Activated T-helper 1 cell treated with anti-CD3 and anti-CD28 coated beads, Interleukin-2, amount 50 U/mL, for 16 hours (primary cell): ENCODE measurements at places on chromosomes 1 and 21.
A peak's percentile ranks its signal among the peaks of the same experiment; 100 is the strongest.

DNA sequence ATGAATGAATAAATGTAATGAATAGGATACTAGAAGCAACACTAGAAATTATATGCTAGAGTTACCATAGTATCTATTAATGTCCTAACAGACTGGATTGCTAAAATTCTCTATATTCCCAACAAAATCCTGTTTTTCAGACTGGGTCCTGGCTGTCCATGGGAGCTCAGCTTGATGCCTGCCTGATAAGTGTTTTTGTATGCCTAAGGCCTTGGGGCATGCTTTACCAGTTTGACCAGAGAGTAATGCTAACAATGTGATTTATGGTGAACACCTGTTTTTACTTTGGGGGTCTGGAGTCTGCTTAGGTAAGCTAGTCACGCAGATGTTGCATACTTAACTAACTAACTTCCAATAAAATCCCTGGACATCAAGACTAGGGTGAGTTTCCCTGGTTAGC is 318.8 kb upstream of the DEPDC1 start:
- DNase-seq: no peak

DNA sequence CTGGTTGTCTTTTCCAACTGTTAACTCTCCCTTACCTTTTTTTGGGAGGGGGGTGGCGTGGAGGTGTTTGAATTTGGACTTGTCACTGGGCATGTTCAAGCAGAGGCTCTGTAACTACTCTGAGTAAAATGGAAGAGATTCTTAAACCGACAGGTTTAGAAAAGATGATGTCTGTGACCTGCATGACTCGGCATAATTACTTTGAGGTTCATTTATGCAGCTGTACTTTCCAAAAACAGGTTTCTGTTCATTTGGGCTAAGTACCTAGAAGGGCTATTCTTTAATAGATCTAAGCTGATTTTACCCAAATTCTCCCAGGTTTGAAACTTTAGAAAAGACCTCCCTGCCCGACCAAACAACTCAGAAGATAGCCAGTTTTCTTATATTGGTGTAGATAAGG is 80.3 kb downstream of the SLC35A3 start:
- no peak for DNase-seq

- no peak for DNase-seq
Observed at GRCh38 chr1:206705191-206705590, 20.5 kb downstream of the MAPKAPK2 start.

GRCh38 chr1:92754000-92754718 is 30.7 kb downstream of the EVI5 start:
- no peak for DNase-seq

DNA sequence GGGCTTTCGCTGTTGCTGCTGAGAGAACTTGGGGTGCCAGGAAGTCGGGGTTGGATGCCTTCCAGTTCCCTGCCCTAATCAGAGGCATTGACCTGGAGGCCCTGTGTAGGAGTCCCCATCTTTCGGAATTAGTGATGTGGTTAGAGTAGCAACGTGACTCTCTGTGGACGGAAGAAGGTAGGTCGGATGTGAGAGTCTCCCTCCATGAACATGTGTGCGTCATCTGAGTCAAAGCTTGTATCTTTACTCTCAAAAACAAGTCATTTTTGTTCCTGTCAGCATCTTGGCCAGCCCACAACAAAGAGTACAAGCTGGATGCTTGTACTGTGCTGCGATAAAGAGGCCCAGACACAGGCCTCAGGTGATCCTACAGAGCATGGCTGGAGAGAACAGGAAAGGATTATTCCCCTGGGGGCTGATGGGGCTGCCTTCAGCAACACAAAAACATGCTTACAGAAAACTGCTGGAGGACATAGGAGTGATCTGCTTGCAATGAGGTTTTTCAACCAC is 31.0 kb upstream of the IL10 start:
- peak; percentile 64 for DNase-seq

DNA sequence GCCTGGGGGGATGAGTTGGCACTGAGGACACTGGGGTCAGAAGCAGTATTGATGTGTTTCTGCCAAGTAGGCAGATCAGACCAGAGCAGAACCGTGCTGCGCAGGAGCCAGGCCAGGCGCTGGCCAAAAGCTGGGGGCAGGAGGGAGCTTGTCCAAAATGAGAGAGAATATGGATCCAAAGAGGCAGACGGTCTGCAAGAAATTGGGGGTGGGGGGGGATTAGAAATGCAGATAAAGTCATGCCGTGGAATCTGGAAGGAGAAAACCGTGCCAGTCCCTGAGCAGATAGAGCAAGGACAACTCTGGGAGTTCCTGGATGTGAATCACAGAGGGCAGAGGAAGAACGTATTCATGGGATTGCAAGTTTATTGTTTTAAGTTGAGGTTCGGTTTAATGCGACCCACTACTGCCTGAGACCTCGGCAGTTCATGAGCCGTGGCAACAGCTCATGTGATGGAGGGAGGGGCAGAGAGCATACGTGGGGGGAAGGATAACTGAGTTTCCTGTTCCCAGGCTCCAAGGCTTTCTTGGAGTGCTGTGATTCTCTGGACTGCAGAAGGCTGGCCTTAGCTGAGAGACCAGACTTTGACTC is 224.0 kb downstream of the FGGY start:
- no peak for DNase-seq

DNA sequence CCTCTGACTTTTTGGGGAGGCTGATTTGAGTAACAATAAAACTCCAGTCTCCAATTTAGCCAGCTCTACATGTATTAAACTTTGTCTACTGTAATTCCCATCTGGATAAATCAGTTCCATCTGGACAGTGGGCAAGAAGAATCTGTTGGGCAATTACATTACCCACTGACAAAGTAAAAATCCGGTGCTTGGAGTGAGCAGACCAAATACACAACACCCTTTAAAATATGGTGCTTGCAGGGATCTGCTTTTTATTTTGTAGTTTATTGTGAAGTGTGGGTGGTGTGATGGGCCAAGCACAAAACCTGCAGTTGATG is 8.9 kb upstream of the CD55 start:
- DNase-seq: no peak

DNA sequence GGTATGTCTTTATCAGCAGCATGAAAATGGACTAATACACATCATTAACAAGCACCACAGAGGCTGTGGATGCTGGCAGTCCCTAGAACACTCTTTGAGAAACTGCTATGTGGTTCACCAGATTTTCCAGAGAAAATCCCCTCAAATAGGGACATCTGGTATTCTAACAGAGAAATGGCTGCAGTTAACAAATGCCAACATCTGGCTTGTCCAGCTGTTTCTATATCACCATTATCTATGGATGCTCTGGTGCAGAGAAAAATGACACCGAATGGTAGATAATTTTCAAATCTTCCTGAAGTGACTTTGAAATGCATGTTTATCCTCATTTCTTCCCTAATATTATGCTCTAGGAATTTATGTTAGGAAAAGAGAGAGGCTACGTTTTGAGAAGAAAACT is 403.5 kb upstream of the PROX1 start:
- no peak for DNase-seq

- DNase-seq: no peak
Observed at GRCh38 chr1:187409341-187409740, 580.6 kb downstream of the PLA2G4A start.

DNA sequence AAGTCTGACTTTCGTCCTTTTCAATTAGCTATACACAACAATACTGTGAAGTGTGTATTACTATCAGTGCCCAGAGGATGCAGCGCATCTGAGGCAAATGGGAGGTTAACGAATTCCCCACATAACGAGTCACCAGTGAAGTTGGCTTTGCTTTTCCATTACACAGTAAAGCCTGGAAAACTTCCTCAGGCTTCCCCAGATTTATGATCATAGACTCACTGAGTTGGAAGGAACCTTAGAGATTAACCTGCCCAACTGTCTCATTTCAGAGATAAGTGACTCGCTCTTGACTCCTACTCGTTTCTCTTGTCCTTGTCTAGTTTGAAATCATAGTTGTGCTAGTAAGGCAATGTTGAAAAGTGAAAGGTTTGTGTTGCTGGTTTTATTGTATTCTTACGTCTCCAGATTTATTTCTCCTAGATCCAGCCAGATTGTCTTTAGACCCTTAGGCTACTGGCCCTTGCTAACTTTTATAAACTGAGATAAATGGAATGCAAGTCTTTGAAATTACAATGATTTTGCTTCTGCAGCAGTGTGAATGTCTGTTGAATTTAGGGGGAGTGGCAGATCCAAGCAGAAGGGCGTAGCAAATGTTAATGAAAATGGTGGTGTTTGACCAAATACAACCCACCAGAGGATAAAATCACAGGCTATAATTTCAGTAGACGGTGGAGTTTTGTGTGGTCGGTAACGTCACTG is 17.3 kb downstream of the S1PR1 start:
- no peak for DNase-seq

GRCh38 chr1:83706354-83706938 is 292.5 kb downstream of the TTLL7 start:
- DNase-seq: no peak

GRCh38 chr1:21574466-21575151 is 65.4 kb downstream of the ALPL start:
- no peak for DNase-seq

DNA sequence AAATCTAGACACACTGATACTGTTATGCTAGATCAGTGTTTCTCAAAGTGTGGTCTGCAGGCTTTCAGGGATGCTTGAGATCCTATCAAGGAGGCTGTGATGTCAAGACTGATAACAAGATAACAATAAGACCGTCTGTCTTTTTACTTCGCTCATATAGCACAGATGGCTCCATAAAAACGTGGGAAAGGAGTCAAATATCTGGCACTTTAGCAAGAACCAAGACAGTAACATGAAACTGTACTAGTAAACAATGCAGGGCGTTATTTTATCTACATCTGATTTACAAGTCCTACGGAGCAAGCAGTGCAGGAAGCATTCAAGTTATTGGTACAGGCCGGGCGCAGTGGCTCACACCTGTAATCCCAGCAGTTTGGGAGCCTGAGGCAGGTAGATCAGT is 3.6 kb upstream of the SPRR3 start:
- DNase-seq: no peak

GRCh38 chr1:209080170-209080781 is 503.2 kb upstream of the CAMK1G start:
- DNase-seq: no peak

- DNase-seq: no peak
Observed at GRCh38 chr1:3473381-3473844, 18.9 kb downstream of the ARHGEF16 start.

DNA sequence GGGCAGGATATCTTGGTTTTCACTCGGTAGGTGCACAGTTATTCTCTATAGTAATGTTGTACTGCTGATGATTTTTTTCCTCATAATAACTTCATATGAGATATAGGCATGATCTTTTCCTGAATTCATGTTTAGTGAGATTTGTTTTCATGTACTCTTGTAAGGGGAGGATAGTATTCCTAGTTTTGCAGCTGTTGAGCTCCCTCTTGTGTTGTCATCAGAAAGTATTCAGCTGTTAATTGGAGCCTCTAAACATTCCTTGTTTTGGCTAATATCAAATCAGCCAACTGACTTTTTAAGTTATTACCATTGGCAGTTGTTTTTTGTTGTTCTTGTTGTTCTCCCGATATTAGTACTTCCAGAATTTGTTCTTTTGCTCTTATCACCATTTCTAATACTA is 24.4 kb downstream of the OR10R2 start:
- DNase-seq: no peak

- DNase-seq: no peak
Observed at GRCh38 chr1:70812442-70813109, 235.0 kb downstream of the PTGER3 start.

- no peak for DNase-seq
Observed at GRCh38 chr1:60134716-60135115, 61.1 kb upstream of the C1orf87 start.

- DNase-seq: no peak
Observed at GRCh38 chr21:43358940-43359822, 67.8 kb downstream of the SIK1 start.

GRCh38 chr1:113857776-113858175 is 13.7 kb downstream of the PTPN22 start:
- DNase-seq: no peak

DNA sequence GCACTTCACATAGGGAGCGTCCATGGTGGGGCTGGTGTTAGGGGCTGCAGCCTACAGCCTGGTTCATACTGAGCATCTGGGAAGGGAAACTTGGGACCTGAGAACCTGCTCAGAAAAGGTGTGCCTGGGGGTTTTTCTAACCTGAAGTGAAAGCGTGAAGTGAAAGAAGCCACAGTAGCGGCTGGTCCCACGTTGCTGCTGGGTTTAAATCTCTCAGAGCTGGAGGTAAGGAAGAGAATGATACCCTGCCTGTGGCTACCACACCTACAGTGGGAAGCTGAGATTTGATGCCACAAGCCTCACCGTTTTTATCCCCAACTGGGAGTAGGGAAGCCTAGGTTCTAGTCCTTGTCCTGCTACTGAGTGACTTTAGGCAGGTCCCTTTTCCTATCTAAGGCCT is 21.0 kb upstream of the FUCA1 start:
- DNase-seq: no peak

DNA sequence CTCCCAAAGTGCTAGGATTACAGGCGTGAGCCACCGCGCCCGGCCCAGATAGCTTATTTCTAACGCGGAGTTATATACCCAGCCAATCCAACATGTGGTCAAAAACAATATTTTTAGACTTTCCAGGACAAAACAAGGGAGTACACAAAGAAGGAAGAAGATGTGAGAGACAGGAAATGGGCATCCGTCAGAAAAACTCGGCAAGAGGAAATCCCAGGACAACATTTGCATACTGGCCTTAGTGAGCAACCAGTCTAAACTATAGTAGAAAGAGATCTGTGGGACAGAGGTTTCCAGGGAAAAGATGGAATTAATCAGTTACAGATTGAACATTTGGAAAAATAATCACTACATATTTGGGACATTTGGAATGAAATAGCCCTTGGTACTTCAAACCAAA is 11.4 kb downstream of the ARMH1 start:
- no peak for DNase-seq

DNA sequence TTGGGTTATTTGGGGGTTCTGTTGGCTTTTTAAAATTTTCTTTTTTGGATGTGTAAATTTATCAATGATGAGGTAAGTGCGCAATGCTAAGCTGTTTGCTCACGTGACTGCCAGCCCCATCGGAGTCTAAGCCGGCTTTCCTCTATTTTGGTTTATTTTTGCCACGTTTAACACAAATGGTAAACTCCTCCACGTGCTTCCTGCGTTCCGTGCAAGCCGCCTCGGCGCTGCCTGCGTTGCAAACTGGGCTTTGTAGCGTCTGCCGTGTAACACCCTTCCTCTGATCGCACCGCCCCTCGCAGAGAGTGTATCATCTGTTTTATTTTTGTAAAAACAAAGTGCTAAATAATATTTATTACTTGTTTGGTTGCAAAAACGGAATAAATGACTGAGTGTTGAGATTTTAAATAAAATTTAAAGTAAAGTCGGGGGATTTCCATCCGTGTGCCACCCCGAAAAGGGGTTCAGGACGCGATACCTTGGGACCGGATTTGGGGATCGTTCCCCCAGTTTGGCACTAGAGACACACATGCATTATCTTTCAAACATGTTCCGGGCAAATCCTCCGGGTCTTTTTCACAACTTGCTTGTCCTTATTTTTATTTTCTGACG is 3.1 kb downstream of the OLIG2 start:
- no peak for DNase-seq

DNA sequence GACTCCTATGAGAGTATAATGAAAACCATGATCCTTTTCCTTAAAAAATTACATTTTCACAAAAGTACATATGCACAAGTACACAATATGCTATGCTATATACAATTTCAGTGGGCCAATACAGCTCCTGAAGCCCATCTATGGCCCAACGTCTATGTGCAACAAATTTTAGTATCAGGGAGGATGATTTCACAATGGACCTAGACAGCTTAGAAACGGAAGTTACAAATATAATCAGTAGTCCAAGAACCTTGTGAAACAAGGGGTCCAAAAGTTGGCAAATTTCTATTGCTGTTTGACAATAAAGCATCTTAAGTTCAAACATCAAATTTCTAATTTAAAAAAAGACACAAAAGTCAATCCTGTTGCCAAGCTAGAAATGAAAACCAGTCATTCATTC is 87.0 kb downstream of the DPYD start:
- DNase-seq: no peak

GRCh38 chr1:54585181-54586066 is 37.4 kb downstream of the ACOT11 start:
- no peak for DNase-seq
